ENCODE measurements at places on chromosomes 16 and 17.

GRCh38 chr16:57471852-57472664 is 9.6 kb downstream of the POLR2C start:
- no peak for DNase-seq

- DNase-seq: no peak
Observed at GRCh38 chr16:49376206-49376605, 2.6 kb downstream of the C16orf78 start.

DNA sequence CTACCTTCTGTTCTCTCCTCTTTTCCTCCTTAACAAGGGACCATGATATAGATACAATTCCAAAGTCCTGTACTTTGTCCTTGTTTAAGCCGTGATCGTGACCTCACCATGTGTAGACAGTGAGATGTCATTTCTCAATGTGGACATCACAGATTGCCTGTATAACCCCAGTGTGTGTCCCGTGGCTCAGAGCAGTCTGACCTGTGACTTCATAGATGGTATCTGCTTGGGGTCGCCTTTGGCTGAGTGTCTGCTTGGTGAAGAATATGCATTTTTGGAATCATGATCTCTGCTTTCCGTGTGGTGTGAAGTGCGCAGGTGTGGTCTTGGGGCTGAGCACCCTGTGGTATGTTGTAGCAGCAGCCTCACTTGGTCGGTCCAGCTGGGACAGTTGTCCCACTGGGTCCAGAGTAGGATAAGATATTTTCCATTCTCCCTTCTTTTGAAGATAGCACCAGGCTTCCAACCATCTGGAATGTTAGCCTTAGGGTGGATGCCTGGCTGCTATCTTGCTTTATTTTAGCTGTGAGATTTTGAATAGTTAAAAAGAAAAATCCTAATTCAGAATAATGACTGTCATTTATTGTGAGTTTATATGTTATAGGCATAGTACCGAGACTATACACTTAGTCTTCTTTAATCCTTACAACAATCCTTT is 13.4 kb downstream of the MSI2 start:
- DNase-seq: no peak

GRCh38 chr17:71446645-71447437 is 674.0 kb upstream of the SOX9 start:
- DNase-seq: no peak

DNA sequence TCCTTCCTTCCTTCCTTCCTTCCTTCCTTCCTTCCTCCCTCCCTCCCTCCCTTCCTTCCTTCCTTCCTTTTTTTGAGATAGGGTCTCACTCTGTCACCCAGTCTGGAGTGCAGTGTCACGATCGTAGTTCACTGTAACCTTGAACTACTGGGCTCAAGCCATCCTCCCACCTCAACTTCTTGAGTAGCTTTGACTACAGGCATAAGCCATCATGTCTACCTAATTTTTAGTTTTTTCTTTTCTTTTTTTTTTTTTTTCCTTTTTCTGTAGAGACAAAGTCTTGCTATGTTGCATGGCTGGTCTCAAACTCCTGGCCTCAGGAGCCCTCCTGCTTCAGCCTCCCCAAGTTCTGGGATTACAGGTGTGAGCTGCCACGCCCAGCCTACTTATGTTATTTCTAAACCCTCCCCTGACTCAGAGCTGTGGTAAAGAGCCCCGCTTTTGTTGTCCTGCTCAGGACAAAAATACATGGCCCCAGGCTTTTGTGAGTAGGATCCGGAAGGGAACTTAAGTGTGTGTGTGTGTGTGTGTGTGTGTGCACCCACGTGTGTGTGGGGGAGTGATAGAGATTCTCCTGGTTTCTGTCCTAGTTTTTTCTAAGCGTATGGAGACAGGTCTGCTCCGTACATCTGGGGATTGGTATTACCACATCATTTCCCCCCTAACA is 67.1 kb downstream of the PRKCB start:
- no peak for DNase-seq

DNA sequence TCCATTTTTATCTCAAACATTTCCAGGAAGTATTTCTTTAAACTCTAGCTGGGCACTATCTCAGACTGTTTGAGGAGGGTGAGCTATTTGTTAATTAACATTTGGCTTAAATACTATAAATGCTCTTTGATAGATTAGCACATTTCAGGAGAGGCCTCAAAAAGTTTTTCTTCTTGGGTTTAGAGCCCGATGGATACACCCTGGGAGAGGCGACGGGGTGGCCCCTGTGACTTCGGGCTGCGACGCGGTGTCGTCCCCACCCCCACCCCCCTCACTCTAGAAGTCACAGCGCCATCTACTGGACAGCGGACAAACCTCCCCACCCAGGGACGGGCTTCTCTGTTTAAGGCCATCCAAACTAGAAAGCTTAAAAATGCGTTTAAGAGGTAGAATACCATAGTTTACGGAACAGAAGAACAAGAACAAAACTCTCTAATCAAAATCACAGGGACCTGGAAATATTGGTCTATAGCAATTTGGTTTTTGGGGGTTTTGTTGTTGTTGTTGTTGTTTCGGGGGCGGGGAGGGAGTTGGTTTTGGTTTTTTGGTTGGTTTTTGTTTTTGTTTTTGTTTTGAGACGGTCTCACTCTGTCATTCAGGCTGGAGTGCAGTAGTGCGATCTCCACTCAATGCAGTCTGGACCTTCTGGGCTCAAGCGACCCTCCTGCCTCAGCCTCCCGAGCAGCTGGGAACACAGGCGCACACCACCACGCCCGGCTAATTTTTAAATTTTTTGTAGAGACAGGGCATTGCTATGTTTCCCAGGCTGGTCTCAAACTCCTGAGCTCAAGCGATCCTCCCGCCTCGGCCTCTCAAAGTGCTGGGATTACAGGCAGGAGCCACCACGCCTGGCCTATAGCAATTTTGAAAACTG is 254.4 kb downstream of the C16orf95 start:
- no peak for DNase-seq

- DNase-seq: no peak
Observed at GRCh38 chr16:50778284-50779163, 36.6 kb downstream of the CYLD start.
